Cerebellar nuclear complex (tissue), 1 donor: ENCODE measurements at places on chromosomes 4 and X.

- no peak for DNase-seq
These were observed 105.2 kb downstream of the RBMX2 start for GRCh38 chrX:130507015-130507414.

DNA sequence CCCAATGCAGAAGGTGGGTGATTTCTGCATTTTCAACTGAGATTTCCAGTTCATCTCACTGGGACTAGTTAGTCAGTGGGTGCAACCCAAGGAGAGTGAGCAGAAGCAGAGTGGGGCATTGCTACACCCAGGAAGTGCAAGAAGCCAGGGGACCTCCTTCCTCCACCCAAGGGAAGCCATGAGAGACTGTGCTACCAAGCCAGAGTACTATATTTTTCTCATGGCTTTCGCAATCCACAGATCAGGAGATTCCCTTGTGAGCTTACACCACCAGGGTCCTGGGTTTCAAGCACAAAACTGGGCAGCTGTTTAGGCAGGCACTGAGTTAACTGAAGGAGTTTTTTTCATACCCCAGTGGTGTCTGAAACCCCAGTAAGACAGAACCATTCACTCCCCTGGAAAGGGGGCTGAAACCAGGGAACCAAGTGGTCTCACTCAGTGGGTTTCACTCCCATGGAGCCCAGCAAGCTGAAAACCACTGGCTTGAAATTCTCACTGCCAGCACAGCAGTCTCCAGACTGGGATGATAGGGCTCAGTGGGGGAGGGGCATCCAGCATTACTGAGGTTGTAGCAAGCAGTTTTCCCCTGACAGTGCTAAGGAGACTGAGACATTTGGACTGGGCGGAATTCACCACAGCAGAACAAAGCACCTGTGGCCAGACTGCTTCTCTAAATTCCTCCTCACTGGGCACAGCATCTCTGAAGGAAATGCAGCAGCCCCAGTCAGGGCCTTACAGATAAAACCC lies 903.4 kb downstream of the TECRL start:
- DNase-seq, result no peak

- no peak for DNase-seq
These were observed 29.8 kb downstream of the ACOX3 start for GRCh38 chr4:8410641-8411271.

DNA sequence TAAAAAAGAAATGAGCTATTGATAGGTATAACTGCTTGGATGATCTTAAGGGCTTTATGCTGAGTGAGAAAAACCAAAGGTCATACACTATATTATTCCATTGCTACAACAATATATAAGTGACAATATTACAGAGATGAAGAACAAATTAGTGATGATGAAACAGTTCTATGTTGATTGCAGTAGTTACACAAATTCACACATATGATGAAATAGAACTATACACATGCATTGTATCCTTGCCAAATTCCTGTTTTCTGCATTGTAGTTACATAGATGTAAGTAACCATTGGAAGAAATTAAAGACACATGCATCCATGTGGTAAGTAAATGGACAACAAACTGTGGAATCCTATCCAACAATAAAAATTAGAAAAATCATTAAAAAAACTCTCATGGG lies 76.5 kb downstream of the CENPC start:
- no peak for DNase-seq

- no peak for DNase-seq
These were observed 1.2 kb downstream of the AASDH start for GRCh38 chr4:56386091-56386490.

DNA sequence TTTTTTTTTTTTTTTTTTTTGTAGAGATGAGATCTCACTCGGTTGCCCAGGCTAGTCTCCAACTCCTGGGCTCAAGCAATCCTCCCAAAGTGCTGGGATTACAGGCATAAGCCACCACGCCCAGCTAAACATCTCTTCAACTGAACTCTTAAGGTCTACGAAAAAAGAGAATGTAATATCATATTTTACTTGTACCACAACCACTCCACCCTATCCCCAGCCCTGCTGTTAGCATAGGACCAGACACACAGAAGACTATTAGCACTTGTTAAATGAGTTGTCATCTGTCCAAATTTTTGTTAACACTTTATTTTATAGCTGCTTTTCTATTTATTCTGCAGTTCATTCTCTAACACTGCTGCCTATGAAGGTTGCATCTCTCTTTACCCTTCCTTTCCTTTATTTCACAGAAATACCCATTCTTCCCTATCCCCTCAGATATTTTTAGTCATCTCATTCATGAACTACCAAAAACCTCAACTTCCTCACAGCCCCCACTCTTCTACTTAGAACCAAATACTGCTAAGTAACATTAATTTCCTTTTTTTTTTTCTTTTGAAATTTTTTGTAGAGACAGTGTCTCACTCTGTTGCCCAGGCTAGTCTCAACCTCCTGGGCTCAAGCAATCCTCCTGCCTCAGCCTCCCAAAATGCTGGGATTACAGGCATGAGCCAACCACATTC lies 10.1 kb downstream of the SNX12 start:
- DNase-seq, result no peak

DNA sequence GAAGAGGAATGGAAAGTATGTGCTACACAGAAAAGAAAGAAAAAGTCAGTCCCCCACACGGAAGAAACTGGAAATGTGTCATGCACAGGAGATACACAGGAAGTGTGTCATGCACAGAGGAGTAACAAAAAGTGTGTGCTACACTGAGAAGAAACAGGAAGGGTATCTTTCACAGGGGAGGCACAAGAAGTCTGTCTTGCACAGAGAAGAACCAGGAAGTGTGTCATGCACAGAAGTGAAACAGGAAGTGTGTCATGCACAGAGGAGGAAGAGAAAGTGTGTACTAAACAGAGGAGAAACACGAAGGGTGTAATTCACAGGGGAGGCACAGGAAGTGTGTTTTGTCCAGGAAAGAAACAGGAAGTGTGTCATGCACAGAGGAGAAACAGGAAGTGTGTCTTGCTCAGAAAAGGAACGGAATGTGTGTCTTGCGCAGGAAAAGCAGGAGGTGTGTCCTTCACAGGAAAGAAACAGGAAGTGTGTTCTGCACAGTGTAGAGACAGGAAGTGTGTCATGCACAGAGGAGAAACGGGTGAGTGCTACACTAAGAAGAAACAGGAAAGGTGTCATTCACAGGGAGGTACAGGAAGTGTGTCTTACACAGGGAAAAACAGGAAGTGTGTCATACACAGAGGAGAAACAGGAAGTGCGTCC lies 527.2 kb upstream of the PRKX start:
- no peak for DNase-seq

DNA sequence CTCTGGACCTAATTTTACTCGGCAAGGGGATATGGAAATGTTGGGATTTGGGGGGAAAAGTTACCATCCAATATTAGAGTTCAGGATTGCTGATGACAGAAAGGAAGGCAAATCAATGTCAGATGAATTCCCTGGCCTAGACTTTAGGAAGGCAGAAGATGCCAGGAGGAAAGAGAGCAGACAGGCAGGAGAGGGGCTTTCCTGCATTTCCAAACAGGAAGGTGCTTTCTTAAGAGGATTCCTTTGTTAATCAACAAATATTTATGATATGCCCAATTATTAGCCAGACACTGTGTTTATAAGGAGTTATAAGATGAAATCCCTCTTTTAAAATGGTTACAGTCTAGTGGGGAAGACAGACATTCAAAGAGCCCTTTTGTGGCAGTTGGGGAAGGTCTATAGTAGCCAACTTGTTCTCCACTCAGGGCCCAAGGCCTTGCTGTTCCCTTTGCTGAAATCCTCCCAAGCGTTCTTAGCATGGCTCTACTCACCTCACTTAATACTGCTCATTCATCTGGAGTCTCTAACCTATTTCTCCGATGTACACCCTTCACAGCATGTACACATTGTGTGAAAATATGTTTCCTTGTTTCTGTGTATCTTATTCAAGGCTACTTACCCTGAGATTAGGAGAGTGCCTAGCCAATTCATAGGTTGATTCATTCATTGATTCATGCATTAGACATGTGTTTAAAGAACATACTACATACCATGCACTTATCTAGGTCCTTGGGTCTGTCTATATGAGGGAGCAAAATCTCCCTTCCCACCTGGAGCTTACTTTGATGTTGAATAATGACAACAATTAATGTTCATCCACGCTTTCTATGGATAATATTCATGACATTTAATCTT lies 5.3 kb downstream of the IGFBP7 start:
- DNase-seq, result no peak

- DNase-seq, result no peak
These were observed 14.6 kb downstream of the SMAD1 start for GRCh38 chr4:145496292-145496691.

- DNase-seq, result no peak
These were observed 895.5 kb upstream of the EPHA5 start for GRCh38 chr4:66565801-66566200.

DNA sequence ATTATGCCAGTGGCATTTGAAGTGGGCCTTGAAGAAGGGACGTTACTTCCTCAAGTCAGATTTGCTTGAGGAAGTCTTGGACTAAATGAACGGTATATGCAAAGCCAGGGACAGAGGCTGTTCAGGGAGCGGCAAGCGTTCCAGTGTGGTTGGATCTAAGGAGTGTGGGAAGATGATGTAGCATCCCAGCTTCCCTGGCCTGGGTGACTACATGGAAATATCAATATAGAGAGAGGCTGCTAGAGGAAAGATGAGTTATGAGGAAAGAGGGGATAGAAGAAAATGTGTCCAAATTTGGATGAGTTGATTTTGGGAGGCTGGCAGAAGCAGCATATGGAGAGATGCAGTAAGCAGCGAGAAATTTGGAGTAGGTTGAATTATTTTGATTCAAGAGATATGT lies 432.5 kb upstream of the TENM3 start:
- DNase-seq, result no peak

GRCh38 chr4:172521680-172522079 lies 646.9 kb upstream of the GALNT7 start:
- no peak for DNase-seq
